ENCODE measurements at places on chromosomes 5 and 9. TPM values are rescaled to one million over a fixed set of nuclear protein-coding genes. Genes with fewer than 3 reads are reported as not detected.

DNA sequence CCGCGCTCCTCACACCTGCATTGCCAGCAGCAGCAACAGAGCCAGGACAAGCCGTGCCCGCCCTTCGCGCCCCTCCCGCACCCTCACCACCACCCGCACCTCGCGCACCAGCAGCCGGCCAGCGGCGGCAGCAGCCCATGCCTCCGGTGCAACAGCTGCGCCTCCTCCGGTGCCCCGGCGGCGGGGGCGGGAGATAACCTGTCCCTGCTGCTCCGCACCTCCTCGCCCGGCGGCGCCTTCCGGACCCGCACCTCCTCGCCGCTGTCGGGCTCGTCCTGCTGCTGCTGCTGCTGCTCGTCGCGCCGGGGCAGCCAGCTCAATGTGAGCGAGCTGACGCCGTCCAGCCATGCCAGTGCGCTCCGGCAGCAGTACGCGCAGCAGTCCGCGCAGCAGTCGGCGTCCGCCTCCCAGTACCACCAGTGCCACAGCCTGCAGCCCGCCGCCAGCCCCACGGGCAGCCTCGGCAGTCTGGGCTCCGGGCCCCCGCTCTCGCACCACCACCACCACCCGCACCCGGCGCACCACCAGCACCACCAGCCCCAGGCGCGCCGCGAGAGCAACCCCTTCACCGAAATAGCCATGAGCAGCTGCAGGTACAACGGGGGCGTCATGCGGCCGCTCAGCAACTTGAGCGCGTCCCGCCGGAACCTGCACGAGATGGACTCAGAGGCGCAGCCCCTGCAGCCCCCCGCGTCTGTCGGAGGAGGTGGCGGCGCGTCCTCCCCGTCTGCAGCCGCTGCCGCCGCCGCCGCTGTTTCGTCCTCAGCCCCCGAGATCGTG is 517 bp downstream of the KCNN2 start:
- no peak for DNase-seq

GTF2H2C gene
- 55.9 TPM for total RNA-seq

DNA sequence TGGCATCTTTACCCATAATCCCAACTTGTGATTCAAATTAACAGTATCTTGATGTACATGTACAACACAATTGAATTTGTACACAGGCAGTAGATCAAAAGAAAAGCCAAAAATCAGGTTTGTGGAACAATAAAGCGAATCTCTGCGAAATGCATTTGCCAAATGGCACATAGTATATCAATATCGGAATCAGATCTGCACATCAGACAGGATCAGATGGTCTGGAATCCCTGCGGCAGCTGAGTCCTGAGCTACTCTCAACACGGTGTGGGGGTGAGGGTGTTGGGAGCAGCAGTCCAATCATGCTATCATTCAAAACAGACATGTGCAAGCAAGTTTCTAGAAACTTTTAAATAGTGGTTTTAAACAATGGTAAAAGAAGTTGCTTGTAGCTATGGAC is 358.3 kb downstream of the SEMA5A start:
- no peak for DNase-seq

DNA sequence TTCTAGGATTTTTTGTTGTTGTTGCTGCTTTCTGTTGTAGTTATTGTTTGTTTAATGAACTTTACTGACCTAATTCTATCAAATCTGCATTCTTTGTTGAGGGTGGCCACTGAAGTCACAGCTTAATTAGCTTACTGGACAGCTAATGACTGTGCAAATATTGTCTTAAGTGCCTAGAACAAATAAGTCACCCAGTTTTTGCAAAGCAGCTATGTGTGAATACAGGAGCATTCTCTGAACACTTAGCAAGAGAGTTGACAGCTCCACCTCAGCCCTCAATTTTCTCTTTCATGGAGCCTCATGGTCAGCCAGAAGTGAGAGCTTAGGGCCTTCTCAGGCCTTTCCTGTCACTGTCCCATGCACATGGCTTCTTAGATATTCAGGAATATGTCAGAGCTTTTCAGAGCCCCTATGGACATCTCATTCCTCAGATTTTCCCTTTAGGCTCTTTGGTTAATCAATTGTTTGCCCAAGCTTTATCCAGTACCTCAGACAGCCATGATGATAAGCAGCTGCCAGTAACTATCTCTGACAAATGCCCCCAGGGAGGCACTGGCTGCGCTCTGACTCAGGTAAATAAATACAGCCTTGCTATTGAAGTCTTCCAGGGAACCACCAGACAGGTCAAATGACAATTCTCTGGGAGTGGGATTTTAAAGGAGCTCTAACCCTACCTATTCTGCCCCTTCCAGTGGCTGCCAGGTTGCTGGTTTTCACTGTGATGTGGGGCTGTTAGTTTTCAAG is 241.4 kb upstream of the IL12B start:
- DNase-seq, result no peak

KIAA0825 gene
- 0.08 TPM for total RNA-seq

GRCh38 chr5:91177639-91178038 is 205.5 kb downstream of the ARRDC3 start:
- no peak for DNase-seq

GRCh38 chr9:101977614-101978210 is 239.3 kb upstream of the GRIN3A start:
- peak; percentile 42 for DNase-seq

Measured in SK-MEL-5 (cell line).